ENCODE measurements at places on chromosomes 1 and 21.

DNA sequence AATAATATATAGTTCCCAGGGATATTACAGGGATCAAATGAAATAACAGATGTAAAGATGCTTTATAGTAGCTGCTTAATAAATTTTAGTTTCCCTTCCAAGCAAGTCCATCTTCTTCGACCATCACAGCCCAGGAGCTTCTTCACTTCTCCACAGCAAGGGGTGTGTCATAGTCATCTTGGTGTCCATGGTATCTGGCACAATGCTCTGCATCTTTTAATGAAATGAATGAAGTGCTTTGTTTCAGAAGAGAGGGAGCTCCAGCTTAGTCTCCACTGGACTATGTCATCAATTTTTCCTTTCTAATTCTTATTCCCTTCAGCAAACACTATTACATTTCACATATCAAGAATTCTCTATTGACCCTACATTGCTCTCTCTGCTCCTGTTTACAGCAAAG lies 4.9 kb upstream of the MACF1 start:
- no peak for DNase-seq

DNA sequence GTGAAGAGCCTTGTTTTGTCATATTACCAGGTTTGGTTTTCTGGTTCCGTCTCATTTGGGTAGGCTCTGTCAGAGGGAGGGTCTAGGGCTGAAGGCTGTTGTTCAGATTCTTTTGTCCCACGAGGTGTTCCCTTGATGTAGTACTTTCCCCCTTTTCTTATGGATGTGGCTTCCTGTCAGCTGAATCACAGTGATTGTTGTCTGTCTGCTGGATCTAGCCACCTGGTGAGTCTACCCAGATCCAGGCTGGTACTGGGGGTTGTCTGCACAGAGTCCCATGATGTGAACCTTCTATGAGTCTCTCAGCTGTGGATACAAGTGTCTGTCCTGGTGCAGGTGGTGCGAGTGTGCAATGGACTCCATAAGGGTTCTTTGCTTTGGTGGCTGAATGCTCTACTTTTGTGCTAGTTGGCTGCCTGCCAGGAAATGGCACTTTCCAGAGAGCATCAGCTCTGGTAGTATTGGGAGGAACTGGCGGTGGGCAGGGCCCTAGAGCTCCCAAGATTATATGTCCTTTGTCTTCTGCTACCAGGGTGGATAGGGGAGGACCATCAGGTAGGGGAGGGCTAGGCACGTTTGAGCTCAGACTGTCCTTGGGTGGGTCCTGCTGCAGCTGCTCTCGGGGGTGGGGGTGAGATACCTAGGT lies 246.0 kb downstream of the RYR2 start:
- no peak for DNase-seq

DNA sequence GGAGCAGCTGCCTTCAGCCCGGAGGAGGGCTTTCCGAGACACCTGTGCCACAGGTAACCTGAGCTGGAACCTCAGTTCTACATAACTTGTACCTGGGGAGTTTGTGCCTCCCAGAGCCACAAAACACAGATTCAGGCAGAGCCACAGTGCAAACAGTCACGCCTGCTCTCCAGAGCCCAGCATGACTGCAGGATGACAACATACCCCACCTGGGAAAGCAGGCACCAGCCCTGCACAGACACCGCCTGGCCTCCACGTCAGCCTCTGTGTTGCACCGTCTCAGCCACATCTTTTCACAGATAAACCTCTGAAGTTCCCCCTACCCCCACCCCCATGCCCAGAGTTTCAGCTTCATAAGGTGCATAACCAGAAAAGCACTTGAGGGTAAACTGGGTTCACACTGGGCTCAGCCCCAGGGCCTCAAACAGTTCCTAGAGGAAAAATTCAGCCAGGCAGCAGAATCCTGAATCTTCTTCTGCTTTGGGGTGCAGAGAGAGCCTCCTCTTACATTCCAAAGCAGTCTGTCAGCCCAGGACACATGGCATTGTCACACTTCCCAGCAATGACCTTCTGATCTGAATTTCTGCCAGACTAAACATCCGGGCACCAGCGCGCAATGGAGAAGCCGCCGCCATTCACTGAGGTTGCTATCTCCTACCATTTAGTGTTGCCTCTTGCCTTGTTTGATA lies 229.5 kb downstream of the TOMM20 start:
- peak; percentile 84 for DNase-seq

DNA sequence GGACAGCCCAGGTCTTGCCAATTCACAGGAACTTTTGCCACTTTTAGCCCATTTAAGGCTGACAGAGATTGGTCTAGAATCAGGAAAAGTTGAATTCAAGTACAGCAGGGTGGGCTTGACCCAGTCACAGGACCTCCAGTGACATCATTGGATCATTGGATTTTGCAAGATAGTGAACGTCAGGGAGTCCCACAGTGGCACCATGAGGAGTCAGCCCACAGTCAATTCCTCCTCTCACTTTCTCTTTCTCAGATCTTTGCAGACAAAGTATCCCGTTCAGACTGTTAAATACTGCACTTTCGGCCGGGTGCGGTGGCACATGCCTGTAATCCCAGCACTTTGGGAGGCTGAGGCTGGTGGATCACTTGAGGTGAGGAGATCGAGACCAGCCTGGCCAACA lies 57.9 kb upstream of the TLR5 start:
- no peak for DNase-seq

DNA sequence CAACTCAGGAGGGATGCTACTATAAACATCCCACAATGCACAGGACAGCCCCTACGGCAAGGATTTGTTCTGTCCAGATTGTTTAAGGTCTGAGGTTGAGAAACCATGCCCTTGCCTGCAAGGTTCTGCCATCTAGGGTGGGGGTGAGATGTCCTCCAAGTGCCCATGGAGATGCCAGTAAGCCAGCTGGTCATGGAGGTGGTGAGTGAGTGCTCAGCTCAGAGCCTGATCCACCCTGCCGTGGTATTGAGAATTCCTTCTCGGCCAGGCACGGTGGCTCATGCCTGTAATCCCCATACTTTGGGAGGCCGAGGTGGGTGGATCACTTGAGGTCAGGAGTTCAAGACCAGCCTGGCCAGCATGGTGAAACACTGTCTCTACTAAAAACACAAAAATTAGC lies 13.3 kb upstream of the CTRC start:
- DNase-seq, result no peak

- DNase-seq, result peak; percentile 93
These were observed 17.5 kb upstream of the IGFN1 start for GRCh38 chr1:201172999-201173610.

- DNase-seq, result peak; percentile 53
These were observed 32.1 kb downstream of the PCSK9 start for GRCh38 chr1:55071477-55071876.

GRCh38 chr1:232440325-232441035 lies 189.5 kb downstream of the SIPA1L2 start:
- DNase-seq, result peak; percentile 36

DNA sequence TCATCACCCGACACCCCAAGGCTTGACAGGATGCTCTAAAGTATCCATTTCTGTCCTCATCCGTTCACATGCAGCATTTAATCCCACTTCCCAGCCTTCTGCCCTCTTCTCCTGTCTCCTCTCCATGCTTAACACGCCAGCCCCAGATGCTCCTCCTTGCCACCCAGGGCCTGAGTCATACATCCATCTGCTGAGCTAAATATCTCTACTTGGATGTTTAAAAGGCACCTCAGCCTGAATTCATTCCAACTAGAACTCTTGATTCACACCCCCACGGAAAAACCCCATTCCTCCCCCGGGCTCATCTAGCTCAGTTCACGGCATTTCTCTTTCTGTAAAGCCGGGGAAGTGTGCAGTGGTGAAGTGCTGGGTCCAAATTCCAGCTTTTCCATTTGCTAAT lies 27.7 kb downstream of the TEX35 start:
- peak; percentile 59 for DNase-seq

GRCh38 chr1:228364068-228364705 lies 42.4 kb downstream of the TRIM11 start:
- DNase-seq, result no peak

DNA sequence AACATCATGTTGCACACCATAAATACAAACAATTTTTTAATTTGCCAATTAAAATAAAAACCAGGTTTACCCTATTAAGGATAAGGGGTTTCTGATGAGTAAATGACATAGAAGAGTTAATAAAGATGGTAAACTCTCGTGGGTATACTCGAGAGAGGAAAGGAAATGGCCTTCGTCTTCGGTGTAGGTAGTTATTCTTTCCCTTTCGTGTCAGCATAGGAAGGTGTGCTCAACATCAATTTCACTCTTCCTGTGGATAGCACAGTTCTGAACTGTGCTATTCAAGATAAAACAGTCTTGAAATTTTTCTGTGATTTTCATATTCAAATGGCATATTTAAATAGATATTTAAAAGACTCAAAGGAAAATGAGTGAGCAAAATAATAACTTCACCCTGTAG lies 98.2 kb downstream of the RGL1 start:
- no peak for DNase-seq

DNA sequence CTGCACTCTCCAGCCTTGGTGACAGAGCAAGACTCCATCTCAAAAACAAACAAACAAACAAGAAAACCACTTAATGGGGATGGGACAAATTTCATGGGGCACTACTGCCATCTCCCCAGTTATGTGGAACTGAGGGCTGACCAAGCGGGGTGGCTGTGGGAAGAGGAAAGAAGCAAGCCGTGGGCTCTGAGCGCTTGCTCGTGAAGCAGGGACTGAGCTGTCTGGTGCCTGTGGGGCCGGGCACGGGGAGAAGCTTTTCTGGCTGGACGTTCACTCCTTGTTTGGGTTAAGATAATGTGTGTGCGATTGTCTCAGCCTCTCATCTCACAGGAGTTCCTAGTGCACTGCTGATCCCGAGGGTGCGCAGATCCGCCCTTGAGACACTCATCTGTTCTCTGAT lies 22.0 kb upstream of the KIF26B start:
- DNase-seq, result no peak

DNA sequence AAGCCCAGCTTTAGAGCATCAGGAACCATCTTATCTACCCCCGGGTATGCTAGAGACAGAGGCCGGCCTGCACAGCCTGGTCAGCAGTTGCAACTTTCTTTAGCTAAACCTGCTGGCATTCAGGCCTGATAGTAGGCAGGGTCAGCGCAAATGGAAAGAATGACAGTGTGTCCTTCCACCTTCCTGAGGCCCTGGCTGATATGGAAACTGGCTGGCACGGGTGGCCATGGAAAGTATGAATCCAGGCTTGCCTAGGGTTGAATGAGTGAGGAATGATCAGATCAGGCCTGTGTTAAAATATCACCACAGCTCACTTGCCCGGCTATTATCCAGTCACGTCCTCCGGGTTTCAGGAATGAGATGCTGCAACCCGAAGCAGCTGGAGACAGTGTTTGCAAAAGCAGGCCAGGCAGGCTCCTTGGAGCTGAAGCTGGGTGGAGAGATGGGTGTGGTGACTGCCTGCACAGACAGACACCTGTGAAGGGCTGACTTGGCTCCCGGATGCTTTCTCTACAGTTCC lies 34.7 kb downstream of the RCAN1 start:
- peak; percentile 95 for DNase-seq

DNA sequence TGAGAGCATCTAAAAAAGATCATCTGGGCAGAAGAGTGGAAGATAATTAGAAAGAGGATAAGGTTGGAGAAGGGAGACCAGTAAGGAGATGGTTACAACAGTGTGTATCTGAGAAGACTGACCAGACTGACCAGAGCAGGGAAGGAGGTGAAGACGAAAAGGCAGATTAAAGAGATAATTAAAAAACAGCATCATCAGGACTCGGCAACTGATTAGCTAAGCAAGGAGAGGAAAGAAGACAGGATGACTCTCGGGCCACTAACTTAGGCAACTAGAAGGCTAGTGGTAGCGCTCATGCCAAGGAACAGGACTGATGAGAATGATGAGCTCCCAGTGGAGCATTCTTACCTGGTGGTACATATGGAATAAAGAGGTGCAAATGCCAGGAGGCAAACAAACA lies 3.9 kb downstream of the RBM34 start:
- DNase-seq, result no peak

DNA sequence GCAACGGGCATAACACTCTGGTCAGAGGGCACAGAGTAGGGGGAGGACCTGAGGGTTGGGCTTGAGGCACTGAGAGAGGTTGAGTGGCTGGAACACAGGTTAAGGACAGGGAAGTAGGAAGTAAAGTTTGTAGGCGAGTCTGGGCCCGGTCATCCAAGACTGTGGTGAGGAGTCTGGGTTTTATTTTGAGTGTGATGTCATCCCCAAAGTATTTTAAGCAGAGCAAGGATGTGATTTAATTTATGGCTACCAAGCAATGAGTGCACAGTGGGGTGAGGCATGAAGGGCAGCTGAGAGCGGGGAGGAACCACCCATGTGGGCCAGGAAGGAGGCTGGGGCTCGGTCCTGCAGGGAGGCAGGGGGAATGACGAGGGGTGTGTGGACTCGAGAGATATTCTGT lies 11.2 kb upstream of the VWA5B1 start:
- DNase-seq, result peak; percentile 67

DNA sequence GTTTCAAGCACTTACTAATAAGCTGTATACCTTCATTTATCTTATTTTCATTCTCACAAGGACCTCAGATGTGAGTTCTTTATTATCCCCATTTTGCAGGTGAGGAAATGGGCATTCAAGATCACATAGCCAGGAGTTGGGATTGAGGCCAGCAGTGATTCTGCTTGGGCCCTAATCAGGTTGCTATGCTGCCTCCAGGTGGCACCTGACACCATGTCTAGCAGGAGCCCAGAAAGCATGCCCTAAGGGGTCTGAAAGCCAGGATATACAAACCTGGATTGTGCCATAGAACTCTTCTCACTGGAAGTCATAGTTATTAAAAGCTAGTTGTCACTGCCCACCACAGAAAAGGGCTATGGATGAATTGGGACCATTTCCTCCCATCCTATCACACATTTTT lies 61.1 kb downstream of the FYB2 start:
- DNase-seq, result peak; percentile 40

DNA sequence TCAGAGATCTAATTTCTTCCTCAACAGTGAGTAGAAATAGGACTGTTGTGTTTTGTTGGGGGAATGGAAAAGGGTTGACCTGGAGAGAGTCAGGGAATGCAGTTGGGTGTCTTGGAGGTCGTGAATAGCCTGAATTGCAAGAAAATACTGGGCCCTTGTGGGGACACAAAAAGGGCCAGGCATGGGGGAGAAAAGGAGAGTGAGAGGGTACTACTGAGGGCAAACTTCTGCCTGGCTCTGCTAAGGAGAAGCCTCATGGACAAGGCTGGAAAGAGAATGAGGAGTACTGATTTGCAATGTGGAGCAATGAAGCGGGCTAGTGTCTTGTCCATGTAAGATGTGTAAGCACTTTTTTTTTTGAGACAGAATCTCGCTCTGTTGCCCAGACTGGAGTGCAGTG lies 96.2 kb upstream of the IRF2BP2 start:
- DNase-seq, result no peak

- DNase-seq, result no peak
These were observed 48.6 kb downstream of the KCNC4 start for GRCh38 chr1:110258734-110259133.
